Upper lobe of left lung (tissue), 6 donors: ENCODE measurements at places on chromosomes 2 and 18. TPM values are rescaled to one million over a fixed set of nuclear protein-coding genes. Genes with fewer than 3 reads are reported as not detected.

- DNase-seq = no peak
Observed at GRCh38 chr2:2646433-2647051, 315.5 kb upstream of the MYT1L start.

DNA sequence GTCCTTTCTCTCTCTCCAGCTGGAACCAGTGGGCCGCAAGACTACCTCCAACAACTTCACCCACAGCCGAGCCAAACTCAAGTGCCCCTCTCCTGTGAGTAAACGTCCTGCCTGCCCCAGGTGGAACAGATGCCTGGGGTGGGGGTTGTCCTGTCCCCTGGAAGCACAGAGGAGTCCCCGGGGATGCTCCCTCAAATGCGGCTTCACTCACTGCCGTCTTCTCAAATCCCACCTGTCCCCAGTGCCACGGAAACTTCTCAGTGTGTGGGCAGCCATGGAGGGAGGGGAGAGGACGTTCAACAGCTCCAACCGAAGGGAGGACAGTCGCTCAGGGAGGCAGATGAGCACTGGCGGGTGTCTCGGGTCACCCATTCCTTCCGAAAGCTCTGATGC lies 110.7 kb upstream of the PPP1CB start:
- no peak for DNase-seq

- DNase-seq = no peak
Observed at GRCh38 chr2:24576146-24576545, 85.1 kb downstream of the NCOA1 start.

DNA sequence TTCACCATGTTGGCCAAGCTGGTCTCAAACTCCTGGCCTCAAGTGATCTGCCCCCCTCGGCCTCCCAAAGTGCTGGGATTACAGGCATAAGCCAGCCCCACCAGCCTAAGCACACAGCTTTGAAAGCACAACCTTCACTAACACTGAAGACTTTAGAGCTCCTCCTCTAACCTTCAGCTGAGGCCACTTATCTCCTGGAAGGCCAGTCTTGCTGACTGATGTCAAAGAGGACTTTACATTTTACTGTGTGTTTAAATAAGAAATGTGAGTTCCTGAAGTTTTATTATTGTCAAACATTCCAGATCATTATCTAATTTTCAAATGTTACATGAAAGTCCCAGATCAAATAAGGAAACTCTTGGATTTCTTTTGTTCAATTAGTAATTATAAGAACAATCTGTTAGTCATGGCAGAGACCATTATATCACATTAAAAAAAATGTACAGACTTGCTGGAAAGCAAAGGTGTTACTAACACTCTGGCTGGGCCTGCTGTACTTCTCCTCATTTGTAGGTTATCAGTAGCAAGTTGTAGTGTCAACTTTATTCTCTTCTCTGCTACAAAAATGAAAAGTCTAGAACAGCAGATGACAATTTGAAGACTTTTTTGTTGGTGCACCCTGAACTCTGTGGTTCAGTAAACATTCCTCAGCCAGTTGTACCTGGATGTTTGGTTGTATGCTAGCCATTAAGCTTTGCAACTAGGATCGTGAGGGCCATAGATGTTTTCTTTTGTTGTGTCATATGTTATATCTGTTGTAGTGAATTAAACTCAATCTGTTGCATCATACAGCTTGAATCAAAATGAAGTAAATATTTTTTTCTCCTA lies 80.0 kb downstream of the AOX1 start:
- DNase-seq = no peak

- DNase-seq = no peak
Observed at GRCh38 chr2:74877781-74878433, 44.0 kb downstream of the HK2 start.

DNA sequence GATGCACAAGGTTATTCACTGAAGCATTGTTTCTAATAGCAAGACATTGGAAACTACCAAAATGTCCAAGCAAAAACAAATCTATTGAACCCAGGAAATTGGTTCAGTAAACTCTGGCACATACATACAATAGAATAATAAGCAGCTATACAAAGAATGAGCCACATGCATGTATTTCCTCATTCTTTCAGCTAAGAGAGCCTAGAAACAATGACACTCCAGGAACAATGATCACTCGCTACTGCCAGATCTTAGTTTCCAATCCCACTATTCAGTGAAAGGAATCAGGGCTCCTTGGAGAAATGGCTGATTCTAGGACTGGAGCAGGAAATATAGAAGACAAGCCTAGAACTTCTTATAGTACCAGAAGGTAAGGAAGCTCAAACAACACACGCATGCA lies 221.9 kb upstream of the AGAP1 start:
- no peak for DNase-seq

GRCh38 chr18:53457068-53457467 lies 767.4 kb downstream of the MBD2 start:
- no peak for DNase-seq

- no peak for DNase-seq
Observed at GRCh38 chr2:18671363-18671762, 82.0 kb upstream of the NT5C1B start.

GRCh38 chr2:18413676-18414396 lies 146.6 kb downstream of the RDH14 start:
- no peak for DNase-seq

The MYO5B gene
- total RNA-seq = 73.9 TPM

The PSD4 gene
- 57.9 TPM for total RNA-seq

The LAMA1 gene
- 1.7 TPM for total RNA-seq

The SPRED2 gene
- total RNA-seq = 29.6 TPM

The RGPD4 gene
- not detected for total RNA-seq

The C2orf74 gene
- 17.8 TPM for total RNA-seq
